Activated CD4-positive, alpha-beta T cell treated with anti-CD3 and anti-CD28 coated beads, Interleukin-2, amount 50 U/mL, for 4 hours (primary cell): ENCODE measurements at places on chromosomes 6 and 20.

GRCh38 chr20:13684566-13685222 is 46.0 kb upstream of the TASP1 start:
- no peak for DNase-seq

- DNase-seq = no peak
Observed at GRCh38 chr20:43358811-43359210, 98.9 kb upstream of the SRSF6 start.

- DNase-seq = no peak
Observed at GRCh38 chr6:129717277-129717676, 7.3 kb upstream of the ARHGAP18 start.

DNA sequence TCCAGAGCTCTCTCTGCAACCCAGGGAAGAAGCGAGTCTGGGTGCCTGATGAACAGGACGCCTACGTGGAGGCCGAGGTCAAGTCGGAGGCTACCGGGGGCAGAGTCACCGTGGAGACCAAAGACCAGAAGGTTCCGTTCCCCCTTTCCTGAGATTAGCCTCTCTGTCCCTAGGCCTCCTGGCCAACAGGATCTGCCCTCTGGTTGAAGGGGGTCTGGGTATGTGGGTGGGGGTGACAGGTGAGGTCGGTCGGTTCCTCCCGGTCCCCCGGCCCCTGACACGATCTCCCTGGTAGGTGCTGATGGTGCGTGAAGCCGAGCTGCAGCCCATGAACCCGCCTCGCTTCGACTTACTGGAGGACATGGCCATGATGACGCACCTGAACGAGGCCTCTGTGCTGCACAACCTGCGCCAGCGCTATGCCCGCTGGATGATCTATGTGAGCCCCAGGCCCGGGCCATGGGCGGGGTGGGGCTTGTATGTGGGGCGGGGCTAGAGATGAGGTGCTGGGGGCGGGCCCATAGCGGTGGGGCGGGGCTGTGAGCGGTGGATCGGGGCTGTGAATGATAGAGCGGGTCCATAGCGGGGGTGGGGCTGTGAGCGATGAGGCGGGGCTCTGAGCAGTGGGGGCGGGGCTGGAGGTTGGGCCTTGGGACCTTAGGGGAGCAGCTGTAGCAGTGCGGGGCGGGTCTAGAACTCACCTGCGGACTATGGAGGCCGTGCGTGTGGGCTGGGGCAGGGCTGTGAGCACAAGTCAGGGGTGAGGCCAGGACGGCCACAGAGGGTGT is 23.9 kb downstream of the MYH7B start:
- no peak for DNase-seq

GRCh38 chr20:14334306-14334930 is 3.0 kb downstream of the FLRT3 start:
- DNase-seq = no peak

GRCh38 chr6:123598011-123598410 is 38.7 kb downstream of the TRDN start:
- no peak for DNase-seq

DNA sequence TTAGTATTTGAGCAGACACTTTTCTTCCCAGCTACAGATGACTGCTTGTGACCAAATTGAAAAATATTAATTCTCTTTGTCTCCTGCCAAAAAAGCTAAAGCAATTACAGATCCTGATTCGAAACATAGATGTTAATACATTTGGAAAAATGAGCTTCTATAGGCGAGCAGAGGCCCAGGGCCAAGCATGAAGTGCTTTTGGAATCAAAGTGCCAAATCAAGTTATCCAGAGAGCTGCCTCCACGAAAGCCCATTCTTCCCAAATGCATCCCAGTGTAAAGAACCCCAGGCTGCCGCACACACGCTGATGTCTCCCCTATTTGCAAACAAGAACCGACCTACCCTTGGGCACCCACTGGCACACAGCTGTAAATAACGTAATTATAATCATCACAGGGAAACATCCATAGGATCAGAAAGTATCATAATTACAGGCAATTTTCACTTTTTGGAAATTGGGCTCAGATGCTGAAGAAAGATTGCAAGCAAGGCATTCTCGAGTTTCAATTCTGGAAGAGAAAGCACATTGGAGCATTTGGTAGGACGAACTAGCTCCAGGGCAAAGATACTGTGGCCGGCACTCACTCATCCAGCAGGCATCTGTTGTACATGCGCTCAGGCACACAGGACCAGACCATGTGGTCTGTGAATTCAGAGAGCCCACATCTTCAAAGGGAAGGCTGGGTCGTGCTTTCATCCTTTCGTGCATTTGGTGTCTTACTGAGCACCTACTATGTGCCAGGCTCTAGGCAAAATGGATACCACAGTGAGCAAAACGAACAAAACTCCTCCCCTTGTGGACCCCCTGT is 45.9 kb downstream of the BMP7 start:
- DNase-seq = no peak
